ENCODE measurements at places on chromosomes 1 and 21. TPM values are rescaled to one million over a fixed set of nuclear protein-coding genes. Genes with fewer than 3 reads are reported as not detected.

DNA sequence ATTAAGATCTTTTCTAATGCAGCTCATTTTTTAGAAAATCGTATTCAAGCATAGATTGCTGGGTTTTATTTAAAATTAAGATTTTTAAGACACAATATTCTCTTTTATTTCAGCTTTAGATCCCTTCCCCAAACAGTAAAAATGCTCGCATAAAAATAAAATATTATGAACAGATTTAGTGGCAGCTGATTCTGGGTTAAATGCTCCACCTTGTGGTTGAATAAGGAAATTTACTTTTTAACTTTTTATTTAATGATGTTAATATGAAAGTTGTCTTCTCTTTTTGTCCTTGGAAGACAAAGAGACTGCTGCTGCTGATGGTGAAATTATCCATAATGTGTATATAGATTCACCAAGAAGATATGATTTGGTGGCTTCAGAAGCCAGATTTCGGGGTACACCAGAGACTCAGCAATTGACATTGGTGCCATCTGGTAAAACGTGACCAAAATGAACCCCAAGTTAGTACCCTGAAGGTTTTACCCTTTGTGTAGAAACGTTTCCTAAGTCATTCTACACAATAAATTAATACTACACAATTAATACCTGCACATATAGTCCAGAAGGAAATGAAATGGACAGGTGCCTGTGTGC lies 128.0 kb downstream of the ADAMTS1 start:
- no peak for DNase-seq

DNA sequence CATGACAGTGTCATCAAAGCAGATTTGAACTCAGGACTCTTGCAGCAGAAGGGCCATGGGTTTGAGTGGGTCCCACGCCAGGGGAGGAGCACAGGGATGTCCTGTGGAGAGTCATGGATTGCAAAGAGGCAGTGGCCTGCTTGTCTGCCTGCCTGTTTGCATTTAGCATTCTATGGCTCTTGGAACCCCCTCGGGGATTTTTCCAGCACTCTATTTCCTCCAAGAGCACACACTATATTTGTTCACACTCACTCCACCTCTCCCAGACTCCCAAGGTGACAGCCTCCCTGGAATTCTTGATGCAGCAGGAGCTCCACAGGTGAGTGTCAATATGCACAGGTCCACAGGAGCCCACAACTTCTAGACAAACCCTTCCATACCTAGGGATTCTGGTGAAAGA lies 73.1 kb upstream of the LRRN2 start:
- DNase-seq, result no peak

Gene CYP4A22
- 0.58 TPM for total RNA-seq

Gene ARHGEF16
- total RNA-seq, result 20.6 TPM

- no peak for DNase-seq
These were observed 70.3 kb upstream of the JAK1 start for GRCh38 chr1:65036570-65037051.

Gene HAO2
- not detected for total RNA-seq

DNA sequence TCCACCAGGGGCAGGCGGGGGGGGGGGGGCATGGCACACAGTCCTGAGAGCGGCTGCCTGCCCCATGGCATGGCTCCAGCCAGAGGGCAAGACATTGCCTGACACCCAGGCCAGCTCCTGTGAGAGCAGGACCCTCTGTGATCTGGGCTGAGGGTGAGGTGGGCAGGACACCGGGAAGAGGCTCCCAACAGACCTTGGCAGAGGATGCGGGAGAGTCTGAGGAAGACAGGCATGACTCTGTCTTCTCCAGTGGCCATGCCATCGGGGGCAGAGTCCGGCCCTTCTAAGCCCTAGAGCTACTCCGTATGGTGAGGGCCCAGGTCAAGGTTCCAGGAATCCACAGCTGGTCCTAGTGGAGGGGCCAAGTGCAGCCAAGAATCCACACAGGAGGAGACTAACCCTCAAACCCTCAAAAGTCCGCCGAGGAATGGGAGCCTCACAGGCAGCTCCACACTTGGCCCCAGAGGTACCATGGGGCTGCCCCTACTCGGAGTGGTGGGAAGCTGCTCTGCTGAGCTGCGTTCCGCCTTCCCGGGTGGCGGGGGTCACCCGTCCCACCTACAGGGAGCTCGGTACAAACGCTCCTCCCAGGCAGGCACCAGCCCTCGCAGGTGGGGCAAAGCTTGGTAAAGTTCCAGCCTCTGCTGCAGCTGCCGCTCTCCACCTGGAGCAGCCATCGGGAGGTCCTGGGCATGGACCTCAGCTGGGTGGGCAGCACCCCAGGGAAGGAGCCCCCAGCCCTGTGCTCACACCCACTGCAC lies 6.5 kb downstream of the ACTRT2 start:
- DNase-seq, result no peak

DNA sequence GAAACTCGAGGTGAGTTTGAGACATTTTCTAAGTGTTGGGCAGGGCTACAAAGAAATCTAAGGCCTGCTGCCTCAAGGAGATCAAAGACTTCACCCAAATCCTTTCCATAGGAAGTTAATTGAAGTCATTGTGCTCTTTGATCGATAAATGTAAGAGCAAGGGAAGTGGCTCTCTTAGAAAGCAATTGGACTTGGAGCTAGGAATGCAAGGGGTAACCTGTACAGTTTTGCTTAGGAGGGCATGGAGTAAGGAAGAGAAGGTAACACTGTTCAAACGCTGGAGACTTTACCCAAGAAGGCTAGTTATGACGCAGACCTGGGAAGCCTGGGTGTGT lies 418.0 kb upstream of the PROX1 start:
- DNase-seq, result no peak

Gene IFFO2
- total RNA-seq, result 5.4 TPM

DNA sequence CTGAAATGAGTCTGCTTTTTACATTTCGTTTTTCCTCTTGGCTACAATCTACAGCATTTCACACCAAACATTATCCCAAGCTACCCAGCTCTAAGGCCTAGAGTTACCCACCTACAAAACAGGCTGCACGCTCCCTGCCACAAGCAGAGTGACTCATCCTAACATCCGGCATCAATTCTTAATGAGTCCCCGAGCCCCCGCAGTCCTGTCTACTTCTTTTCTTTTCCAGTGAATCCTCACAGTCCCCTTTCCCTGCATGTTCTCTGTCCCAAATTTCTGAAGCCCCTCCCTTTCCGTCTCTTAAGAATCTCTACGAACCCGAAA lies 650 bp downstream of the PCNX2 start:
- DNase-seq, result no peak

- DNase-seq, result no peak
These were observed 19.1 kb downstream of the OLFML3 start for GRCh38 chr1:113998361-113998760.

GRCh38 chr1:101193733-101194169 lies 43.1 kb upstream of the S1PR1 start:
- DNase-seq, result no peak

Gene PEX10
- 18.1 TPM for total RNA-seq

Gene RNU1-2
- total RNA-seq, result 13,769 TPM

Gene WDR4
- 13.0 TPM for total RNA-seq

DNA sequence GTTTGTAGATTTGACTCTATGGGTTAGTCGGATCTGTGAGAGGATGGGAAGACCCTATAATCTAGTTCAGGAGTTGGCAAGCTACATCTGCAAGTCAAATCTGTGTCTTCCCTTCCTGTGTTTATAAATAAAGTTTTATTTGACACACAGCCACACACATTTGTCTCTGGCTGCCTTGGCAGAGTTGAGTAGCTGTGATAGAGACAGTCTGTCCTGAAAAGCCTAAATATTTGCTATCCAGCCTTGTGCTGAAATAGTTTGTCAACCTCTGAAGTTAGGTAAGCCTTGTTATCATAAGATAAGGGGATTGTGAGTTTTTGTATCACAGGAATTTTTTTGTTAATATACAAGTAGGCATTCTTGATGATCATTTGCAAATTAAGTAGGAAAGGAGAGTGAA lies 136.8 kb downstream of the NOS1AP start:
- DNase-seq, result no peak

- no peak for DNase-seq
These were observed 50.3 kb downstream of the ARID4B start for GRCh38 chr1:235277709-235278108.

- no peak for DNase-seq
These were observed 6.3 kb downstream of the TMEM234 start for GRCh38 chr1:32215629-32216480.

Data from sciatic nerve (tissue), 2 donors.